AG04450 (cell line): ENCODE measurements at places on chromosomes 4 and X. TPM values are rescaled to one million over a fixed set of nuclear protein-coding genes. Genes with fewer than 3 reads are reported as not detected.

Gene GPC4
- polyA plus RNA-seq = 0.04 and 0.06 TPM in 2 replicates

Gene PARM1
- 0.10 and 0.11 TPM in 2 replicates for polyA plus RNA-seq

Gene IL1RAPL2
- polyA plus RNA-seq = 0.71 and 1.3 TPM in 2 replicates

Gene SLC49A3
- polyA plus RNA-seq = 0.11 TPM in 1 of 2 replicates, not detected in the other

Gene SSX2B
- polyA plus RNA-seq = not detected in 2 replicates

Gene COL4A6
- 19.9 and 20.2 TPM in 2 replicates for polyA plus RNA-seq

Gene GSX2
- polyA plus RNA-seq = not detected in 2 replicates

Gene DOCK11
- polyA plus RNA-seq = 20.7 and 26.4 TPM in 2 replicates

DNA sequence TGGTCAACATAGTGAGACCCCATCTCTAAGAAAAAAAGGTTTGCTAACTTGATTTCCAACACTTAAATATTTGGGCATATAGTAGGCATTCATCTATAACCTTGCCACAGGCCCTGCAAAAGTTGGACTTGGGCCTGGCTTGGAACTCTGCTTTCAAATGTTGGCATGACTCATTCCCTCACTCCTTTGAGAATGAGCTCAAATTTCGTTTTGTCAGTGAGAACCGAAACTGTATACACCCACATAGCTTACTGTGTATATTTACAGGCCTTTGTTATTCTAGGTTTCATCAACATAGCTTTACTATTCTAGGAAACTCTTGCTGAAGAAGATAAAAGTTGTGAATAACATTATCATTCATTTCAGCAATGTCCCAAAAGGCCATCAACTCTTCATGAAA, 88.7 kb upstream of the ELOVL6 start:
- peak; percentile 49 for DNase-seq

DNA sequence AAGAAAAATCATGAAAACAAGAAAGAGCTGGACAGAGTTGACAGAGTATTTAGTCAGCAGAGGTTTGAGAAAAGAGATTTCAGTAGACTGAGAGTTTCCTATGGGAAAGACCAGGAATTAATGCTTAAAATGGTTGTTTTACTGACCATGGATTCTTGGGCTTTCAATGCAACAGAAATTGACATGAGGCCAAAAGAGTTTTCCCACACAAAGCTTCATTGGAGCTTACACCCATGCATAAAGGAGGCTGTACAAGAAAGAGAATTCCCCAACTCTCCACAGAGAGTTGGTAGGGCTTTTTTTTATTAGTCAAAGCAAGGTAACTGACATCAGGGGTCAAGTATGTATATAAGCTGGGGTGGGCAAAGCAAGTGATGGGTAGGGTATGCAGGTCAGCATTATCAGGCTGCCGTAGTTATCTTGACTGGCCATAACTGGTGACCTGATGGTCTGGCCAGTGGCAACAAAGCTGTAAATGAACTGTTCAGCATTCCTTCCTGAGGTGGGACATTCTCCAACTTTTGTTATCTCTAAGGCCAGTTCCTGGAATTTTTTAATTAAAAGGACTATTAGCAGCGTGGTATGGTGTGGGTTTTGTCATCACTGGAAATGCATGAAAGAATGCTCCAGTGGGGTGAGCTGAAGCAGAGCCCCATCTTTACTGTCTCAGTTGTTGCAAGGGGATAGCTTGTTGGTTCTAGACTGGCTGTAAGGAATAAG, 117.0 kb downstream of the ADAM29 start:
- no peak for DNase-seq

- DNase-seq = no peak
Measured at GRCh38 chr4:2289311-2289954, 27.5 kb upstream of the MXD4 start.

DNA sequence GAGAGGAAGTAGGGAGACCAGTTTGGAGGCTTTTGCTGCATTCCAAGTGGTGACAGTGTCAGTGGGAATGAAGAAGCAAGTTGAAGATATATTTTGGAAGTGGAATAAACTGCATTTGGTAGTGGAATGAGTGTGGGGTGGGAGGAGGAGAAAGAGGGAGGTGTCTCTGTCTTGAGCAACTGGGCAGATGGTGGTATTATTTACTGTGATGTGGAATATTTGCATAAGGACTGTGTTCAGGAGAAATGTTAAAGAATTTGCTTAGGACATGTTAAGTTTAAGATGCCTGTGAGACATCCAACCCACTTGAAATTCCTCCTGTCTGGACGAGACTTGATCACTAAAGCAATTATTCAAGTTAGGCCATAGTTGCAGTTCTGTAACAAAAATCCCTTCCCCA, 448.9 kb upstream of the AMOT start:
- DNase-seq = no peak

DNA sequence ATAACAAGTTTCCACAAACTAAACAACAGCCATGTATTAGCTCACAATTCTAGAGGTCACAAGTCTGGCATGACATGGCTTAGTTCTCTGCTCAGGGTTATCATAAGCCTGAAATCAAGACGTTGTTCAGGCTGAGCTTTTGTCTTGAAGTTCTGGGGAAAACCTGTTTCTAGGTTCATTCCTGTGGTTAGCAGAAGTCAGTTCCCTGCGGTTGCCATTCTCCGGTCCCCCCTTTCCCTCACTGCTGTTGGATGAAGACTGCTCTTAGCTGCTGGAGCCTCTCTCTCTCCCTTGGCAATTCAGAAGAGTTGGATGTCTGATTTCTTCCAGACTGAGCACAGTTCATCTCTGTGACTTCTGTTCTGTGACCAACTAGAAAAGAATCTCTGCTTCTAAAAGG, 962.6 kb downstream of the PCDH7 start:
- DNase-seq = no peak

DNA sequence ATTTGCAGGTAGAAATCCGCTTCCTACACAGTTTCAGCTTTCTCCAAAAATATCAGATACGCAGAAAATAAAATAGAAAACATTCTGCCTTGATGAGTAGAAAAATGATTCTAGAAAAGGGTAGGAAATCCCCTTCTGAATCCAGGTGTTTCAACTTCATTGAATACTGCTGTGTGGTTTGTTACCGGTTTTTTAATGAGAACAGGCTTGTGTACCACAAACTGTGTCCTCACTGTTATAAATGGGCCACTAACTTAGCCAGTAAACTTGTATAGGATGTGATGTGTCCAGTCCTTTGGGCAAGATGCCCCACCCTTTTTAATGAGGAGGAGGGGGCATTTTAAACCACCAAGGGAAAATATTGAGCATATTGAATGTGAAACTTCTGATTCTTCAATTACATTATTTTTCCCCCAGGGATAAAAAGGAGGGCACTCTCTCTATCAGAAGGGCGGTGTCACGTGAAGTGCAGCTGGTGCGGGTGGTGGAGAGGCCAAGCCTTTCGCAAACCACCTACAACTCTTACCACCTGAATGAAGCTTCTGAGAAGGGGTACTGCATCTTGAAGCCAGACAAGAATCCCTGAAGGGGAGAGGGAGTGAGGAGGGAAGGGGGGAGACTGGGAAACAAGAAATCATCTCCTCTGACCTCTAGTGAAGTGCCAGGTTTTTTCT, 4.5 kb downstream of the CXXC4 start:
- no peak for DNase-seq

DNA sequence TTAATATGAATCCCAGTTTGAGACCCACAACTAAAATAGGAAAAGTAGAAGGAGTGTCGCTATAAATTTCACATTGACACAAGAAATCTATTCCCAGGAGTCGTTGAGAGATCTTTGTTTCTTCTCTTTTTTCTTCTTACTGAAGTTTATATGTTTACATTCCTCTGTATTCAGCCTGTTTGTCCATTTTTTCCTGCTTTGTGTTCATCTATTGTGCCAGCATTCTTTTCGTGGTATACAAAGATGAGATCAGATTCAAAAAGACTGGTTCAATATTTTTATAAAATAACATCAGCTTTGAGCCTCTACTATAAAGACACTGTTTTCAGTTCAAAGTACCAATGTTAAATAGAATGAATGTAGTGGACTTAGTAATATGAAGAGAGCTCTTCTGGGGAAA, 95.4 kb upstream of the MYOZ2 start:
- no peak for DNase-seq

DNA sequence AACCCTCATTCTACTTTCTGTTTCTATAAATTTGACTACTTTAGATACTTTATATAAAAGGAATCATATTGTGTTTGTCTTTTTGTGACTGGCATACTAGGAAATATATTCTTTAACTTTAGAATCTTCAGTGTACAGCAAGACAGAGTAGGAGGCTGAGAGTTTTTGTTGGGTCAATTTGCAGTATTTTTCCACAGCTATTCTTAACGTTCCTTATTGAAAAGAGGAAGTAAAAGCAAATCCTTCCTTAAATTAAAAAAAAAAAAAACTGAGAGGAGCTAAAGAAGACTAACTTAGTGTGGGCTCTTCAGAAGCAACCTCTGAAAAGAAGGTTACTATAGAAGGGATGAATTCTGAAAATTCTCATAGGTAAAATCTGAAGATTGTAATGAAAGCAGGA, 1194.6 kb downstream of the ADGRL3 start:
- no peak for DNase-seq

DNA sequence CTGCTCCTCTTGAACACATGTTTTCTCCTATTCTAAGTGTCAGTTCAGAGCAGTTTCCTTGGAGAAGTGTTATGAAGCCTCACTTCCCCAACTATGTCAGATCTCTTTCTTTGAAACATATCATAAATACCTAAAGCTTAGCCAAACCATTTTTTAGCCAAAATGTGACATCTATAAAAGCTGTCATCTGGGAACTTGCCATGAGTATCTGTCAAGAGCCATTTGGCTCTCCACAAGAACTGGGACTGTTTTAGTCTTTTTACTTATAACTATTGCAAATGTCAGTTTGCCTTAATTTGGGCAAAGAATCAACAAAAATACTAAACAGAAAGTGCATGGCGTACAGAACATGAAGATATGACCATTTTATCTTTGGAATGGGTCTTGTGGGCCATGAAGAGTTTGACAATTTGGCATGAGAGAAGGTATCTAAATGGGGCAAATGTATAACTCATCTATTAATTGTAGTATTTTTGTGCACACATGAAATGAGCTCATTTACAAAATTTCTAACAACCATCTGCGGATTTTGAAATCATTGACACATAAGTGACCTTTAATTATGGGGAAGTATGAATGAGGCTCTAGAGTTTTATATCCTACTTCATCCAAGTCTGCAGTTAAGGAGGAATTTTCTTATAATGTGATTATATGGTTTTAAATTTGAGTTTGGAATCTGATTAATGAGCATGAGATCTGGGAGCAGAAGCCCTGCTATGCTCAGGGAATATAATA, 129.1 kb upstream of the PACRGL start:
- no peak for DNase-seq

DNA sequence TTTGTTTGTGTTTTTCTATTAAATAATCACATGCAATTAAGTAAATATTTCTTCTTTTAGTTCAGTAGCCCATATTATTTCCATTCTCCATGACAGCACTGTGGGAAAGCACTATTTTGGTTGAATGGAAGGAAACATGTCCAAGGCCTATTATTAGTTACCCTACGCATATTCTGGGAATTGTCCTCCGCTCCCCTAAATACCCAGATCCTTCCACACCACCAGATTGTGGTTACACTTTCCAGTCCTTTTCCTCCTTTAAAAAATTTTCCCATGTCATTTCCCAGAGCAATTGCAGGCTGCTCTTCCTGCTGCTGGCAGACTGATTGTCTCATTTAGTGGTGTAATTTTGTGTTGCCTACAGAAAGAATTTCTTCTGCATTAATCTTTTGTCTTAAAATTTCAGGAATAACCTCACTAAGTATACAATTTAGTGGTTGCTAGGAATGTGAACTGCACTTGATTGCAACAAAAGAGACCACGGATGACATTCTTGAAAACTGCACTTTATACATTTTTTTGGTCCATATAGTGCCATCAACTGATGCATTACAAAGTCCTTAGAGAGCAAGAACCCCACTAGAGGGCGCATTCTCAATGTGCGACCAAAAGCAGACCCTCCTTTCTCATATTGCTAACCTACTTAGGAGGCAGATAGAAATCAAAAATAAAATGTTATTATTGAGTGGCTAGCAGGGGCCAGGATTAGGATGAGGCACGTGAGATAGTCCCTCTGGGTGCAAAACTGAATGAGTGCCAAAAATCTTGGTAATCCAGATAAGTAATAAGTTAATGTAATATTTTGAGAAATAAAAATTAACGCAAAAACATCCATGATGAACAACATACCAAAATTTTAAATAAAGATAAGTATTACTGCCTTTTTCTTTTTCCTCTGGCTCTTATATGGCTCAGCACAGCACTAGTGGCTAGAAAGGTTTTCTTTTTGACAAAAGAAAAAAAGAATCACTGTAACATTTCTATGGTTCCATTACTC, 98.8 kb upstream of the IQCM start:
- DNase-seq = peak; percentile 32

DNA sequence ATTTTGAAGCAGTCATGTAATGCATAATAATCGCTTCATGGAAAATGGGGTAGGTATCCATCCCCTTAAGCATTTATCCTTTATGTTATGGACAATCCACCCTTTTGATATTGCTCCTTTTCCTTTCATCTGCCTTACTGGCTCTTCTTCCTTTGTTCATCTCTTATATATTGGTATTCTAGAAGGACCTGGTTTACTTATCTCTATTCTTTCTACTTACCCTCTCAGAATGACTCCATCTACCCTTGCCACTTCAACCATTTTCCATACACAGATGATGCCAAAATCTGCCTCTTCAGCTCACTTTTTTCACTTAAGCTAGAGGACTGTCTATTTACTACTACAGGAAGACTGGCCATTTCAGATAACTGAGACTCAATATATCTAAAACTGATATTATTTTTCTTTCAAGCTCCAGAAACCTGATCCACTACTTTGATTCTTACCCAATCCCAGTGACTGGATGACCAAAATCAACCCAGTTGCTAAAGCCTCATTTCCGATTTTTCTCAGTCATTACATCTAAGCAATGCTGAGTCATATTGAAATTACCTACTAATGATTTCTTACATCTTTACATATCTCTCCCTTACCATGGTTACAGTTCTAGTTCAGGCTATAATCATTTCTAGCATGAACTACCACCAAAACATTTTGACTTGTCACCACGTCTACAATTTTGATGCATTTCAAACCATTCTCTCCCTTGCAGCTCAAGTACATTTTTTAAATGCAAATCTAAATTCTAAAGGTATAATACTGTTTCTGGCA, 93.7 kb downstream of the FAAH2 start:
- DNase-seq = no peak

DNA sequence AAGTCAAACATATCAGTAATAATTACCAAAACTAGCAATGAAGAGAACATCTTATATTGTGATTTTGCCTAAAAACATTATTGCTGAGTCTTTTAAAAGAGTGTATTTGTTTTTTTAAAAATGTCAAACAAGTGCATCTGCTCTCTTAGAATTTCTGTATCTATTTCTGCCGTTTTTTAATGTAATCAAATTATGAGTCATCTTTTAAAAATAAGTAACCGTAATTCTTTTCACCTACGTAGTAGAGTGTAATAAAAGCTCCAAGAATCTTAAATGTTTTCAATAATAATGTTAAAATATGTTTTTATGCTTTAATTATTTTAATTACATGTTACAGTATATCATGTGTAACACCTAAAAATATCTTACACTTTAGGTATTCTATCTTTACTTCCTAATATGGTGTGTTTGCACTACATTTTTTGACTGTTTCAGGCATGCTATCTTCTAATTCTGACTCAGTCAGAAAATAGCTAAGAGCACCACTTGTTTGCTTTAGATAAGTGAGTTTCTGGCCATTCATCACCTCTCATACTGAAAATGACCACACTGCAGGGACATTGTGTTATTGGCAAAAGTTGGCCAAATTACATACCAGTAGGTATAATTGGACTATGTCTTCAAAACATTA, 368.5 kb downstream of the PCDH7 start:
- DNase-seq = peak; percentile 37

- DNase-seq = peak; percentile 0
Measured at GRCh38 chrX:151396042-151396824, 773 bp upstream of the VMA21 start.

GRCh38 chr4:19850909-19851308, 400.8 kb upstream of the SLIT2 start:
- DNase-seq = peak; percentile 52
